ENCODE measurements at places on chromosomes 2 and 18.

- DNase-seq = no peak
Observed at GRCh38 chr2:189350540-189351209, 90.6 kb upstream of the WDR75 start.

DNA sequence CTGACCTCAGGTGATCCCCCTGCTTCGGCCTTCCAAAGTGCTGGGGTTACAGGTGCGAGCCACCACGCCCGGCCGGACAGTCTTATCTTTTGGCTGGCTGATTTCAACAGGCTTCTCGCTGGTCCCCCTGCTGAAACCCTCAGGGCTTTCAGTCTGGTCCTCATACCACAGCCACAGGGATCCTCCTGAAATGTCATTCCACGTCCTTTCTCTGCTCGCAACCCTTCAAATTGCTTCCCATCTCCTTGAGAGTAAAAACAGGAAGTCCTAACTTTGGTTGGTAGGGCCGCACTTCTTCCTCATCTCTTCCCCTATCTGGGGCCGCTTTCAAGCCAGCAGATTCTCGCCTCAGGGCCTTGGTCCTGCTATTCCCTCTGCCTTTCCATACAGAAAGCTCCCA lies 1.4 kb upstream of the CAB39 start:
- no peak for DNase-seq

GRCh38 chr2:14633061-14633460 lies 544 bp downstream of the LRATD1 start:
- no peak for DNase-seq

- DNase-seq = no peak
Observed at GRCh38 chr2:242098445-242099128, 229.1 kb downstream of the RTP5 start.

DNA sequence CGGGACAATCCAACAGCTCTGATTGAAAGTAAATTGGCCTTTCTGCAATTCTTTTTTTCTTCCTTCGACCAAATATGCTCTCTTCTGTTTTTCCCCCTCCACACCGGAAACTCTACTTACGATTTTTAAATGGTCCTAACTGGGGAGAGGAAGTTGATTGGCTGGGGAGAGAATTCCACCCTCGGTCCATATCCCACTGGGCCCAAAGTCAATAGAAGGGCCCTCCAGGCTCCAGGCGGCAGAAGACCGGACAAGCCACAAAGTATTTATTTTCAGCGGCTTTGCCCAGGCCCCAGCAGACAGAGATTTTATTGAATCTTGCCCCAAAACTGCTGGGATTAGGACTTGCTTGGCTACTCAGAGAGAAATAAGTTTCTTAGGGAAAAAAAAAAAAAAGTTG lies 37.1 kb upstream of the SMAD7 start:
- no peak for DNase-seq

- DNase-seq = no peak
Observed at GRCh38 chr2:14475994-14476393, 156.5 kb upstream of the LRATD1 start.

- DNase-seq = no peak
Observed at GRCh38 chr2:181305301-181306123, 151.7 kb upstream of the ITGA4 start.

DNA sequence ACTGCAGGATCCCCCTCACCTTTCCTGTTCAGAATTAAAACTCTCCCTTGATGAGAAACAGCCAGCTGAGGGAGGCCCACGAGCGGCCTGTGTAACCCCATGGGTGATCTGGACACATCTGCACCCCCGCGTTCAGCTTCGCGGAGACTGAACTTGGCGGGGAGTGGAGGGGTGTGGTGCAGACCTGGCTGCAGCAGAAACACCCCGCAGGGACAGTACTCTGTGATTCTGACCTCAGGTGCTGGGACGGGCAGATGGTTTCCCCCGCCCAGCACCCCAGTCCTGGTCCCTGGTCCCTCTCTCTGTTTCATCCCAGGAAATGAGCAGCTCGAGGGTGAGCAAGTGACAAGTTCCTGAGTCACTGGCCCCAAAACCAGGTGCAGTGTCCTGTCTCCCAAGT lies 41.2 kb downstream of the GBX2 start:
- no peak for DNase-seq

GRCh38 chr2:171807831-171808393 lies 86.1 kb downstream of the SLC25A12 start:
- no peak for DNase-seq

DNA sequence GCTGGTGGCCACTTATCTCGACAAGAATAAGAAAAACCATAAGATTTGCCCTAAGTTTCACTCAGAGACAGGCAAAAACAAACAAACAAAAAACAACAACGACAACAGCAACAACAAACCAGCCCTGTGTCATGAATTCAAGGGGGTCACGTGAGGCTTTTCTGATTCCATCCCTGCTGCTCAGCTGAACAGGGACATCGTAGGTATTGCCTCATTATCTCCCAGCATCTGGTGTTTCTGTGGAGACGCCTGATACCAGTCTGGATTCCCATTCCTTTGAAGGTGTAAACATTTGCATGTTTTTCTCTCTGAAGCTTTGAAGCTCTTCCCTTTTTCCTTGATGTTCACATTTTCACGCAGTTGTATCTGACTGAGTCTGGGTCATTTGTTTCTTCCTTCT lies 117.4 kb downstream of the KCNF1 start:
- no peak for DNase-seq

DNA sequence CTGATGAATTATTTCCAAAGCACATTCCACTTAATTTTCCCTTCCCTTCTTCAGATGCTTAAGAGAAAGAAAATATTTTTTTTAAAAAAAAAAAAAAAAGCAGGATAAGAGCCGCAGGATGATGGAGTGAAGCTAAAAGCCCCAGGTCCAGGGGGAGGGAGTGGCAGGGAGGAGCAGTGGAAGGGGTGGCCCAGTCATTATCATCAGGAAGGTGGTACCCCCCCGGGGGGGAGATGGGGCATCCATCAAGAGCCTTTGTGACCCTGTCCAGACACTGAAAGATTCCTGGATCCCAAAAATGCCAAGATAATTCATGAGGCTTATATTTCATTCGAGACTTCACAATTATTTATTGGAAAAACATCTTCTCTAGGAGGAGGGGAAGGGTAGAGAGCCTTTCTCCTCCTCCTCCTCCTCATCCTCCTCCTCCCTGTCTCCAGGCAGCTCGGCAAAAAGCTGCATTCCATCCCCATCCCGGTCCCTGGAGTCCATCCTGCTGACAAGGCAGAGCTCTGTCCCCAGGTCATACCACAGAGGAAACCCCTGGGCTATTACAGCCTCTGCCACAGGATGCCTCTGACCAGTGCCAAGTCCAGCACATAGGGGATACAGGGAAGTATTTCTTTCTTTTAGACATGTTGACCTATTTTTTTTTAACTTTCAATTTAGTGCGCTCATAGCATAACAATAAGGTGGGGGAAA lies 125.3 kb downstream of the TWIST2 start:
- DNase-seq = no peak

DNA sequence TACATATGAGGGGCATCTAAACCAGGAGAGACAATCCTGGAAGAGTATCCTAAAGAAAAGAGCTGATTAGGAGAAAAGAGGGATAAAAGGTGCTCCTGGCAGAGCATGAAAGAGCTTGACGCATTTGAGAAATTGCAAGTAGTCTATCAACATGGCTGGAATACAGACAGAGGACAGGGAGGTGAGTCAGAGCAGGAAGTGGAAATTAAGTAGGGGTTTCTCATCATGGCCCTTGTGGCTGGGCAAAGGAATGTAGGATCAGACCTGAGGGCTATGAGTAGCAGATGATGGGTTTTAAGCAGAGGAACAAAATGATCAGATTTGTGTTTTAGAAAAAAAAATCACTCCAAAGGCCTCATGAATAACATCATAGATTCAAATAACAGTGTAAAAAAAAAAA lies 49.2 kb upstream of the UGP2 start:
- DNase-seq = no peak

DNA sequence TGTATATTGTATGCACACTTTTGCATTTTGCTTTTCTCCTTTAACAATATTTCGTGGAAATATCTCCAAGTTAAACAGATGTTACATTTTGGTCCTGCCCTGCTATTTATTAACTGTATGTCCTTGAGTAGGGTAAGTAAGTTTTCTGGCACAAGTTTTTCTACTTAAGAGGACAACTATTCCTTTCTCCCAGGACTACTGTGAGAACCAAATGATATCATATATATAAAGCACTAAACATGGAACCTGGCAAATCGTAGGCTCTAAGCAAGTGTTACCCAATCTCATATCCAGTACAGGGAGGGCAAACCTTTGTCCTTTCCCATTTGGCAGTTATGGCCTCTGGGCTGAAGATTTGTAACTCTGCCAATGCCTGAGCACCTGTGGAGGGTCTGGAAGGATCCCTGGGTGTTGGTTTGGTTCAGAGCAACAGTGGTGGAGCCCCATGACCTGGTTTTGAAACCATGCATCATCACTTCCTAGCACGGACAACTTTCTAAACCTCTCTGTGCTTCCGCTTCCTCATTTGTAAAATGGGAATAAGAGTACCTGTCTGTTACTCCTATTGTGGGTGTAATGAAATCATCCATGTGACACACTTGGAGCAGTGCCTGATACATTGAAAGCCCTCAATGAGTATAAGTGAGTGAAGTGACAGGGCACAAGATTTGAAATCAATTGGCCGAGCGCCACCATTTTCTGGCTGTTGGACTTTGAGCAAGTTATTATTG lies 28.3 kb upstream of the ICOS start:
- DNase-seq = no peak

DNA sequence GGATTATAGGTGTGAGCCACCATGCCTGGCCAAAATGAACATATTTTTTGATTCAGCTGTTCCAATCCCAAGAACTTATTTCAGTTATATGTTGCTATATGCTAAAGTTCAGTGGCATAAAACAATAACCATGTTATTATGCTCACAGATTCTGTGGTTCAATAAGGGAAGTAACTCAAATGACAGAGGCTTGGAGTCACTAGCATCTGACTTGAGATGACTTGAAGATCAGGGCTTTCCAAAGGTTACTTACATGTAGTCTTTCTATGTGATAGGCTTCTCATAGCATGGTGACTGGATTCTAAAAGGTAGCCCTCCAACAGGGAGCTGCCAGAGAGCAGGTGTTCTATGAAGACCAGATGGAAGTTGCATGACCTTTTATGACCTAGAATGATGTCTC lies 17.2 kb downstream of the CLK1 start:
- no peak for DNase-seq

GRCh38 chr2:159371506-159371905 lies 85.0 kb upstream of the WDSUB1 start:
- no peak for DNase-seq

- no peak for DNase-seq
Observed at GRCh38 chr2:71807581-71808451, 339.8 kb downstream of the CYP26B1 start.

GRCh38 chr18:79785831-79786230 lies 11.9 kb upstream of the KCNG2 start:
- DNase-seq = no peak

DNA sequence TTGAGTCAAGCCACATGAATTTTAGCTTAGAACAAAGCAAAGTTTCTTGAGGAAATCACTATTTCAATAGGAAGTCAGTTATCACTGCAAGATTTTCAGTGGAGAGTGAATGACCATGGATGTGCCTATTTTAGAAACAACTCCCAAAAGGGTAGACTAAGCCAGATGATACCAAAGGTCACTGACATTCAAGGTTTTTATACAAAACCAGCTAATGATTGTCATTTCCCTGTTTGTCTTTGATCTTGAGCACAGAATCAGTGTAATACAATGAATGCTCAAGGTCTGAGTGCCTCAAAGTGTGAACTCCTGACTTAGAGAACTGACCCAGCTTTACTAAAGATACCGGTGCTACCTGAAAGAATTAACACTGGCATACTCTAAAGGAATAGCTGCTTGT lies 60.5 kb downstream of the CDH2 start:
- no peak for DNase-seq

DNA sequence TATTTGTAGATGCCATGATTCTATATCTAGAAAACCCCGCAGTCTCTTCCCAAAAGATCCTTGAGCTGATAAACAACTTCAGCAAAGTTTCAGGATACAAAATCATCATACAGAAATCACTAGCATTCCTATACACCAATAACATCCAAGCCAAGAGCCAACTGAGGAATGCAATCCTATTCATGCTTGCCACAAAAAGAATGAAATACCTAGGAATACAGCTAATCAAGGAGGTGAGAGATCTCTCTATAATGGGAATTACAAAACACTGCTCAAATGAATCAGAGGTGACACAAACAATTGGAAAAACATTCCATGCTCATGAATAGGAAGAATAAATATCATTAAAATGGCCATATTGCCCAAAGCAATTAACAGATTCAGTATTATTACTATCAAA lies 551.4 kb upstream of the SLC39A10 start:
- DNase-seq = no peak

GRCh38 chr18:25669741-25670140 lies 317.8 kb upstream of the ZNF521 start:
- DNase-seq = no peak

DNA sequence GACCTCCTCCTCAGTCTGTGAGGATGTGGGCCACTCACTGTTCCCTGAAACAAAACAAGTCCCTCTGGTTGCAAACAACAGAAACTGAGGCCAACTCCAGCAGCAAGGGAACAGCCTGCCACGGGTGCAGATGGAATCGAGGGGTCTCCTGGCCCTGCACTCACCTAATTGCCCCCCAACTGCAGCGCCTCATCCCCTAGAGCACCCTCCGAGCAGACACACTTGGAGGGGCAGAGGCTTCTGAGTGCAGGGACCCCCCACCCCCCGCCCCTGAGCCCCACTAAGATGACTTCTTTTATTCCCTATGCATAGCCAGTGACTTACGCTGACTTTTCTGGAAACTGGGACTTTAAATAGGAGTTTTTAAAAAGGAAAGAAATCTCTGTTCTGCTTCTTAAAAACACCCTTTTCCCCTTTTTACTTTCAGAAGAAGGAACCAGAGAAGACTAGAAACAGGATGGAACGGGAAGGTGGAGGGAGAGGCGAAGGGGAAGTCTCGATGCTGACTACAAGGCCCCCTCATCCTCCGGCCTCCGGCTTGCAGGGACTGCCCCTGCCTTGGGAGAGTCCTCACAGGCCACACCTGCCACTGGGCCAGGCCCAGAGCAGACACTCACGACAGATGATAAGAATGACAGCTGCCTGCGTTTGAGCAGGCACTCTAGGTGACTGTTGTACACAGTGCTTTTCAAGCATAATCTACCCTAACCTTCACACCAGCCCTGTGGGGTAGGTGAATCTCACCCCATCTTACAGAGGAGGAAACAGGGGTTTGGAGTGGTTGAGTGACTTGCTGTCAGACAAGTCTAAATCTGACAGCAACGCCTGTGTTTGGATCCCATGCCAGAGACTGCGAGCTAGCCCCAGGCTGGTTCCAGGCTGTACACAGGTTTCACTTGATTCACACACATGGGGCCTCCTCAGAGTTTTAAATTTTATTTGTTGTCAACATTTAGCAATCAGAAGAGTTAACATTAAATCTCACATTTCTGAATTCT lies 28.2 kb upstream of the BIN1 start:
- no peak for DNase-seq

GRCh38 chr2:88841224-88841929 lies 149.9 kb downstream of the RPIA start:
- no peak for DNase-seq

- DNase-seq = no peak
Observed at GRCh38 chr2:80244905-80245584, 59.5 kb downstream of the LRRTM1 start.

DNA sequence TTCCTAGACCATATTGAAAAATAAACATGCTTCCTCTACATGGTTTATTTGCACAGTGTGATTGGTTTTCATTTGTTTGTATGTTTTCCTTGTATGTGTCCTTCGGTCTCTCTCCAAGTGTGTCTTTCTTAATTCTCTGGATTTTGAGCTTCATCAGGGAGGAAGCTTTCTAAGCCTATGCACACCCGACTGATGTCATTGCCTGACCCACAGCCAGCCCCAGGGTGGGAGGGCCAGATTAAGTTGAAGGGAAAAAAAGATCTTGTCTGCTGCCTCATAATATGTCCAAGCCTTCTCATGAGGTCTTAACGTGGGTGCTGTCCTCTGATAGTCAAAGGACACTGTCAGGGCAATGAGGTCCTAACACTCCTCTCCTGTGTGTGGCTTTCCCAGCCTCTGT lies 115.2 kb downstream of the MARCHF4 start:
- no peak for DNase-seq
